Activated CD4-positive, alpha-beta memory T cell treated with anti-CD3 and anti-CD28 coated beads, Interleukin-2, amount 10 ng/mL, durations not matched to agents 7 days and 5 days (primary cell): ENCODE measurements at places on chromosomes 6 and 20. TPM values are rescaled to one million over a fixed set of nuclear protein-coding genes. Genes with fewer than 3 reads are reported as not detected.

The BPI gene
- not detected for total RNA-seq

The POU5F1 gene
- not detected for total RNA-seq

The HEY2 gene
- not detected for total RNA-seq

The MCCD1 gene
- not detected for total RNA-seq

The ZDHHC14 gene
- total RNA-seq = 8.1 TPM

The SLC22A2 gene
- not detected for total RNA-seq
